ENCODE measurements at places on chromosomes 2 and 18.

- no peak for DNase-seq
Observed at GRCh38 chr2:240986787-240987411, 11.5 kb upstream of the SNED1 start.

DNA sequence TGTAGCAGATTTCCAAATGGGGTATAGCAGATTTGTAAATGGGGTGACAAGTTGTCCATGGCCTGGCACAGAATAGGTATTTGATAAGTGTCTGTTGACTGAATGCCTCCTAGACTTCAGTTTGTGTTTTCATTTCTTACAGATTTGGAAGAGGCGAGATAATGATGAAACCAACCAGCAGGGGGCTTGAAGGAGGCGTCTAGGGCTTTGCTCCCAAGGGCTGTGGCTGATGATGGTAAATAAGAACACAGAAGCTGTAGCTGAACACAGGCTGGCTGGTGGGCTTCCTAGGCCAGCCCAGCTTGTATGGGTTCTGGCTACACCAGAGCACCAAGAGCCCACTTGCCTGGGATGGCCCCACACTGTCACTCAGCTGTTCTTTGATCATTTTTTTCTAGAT is 19.4 kb downstream of the SFTPB start:
- DNase-seq, result no peak

DNA sequence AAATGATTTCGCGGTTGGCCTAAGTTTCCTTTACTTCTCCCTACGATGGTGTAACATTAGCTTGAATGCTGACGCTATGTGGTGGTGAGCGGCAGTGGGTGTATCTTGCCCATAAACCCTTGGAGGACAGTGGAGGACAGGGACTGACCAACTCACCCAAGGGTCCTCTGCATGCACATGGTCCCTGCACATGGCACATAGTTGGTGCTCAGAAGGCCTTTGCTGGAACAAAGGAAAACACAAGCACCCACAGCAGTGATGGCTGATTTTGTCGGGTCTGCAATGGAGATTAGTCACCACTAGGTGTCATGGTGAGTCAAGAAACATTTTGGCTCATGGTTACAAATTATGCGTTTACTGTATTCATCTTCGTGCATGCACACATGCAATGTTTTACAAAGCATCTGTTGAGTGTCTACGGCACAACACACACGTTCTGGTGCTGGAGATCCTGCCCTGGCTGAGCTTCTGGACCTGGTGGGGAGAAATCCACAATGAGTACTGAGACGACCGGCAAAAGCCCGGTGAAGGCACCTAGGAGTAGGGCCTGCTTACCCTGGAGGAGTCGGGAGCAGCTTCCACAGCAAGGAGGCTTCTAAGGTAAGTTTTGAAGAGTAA is 44.0 kb downstream of the PDCL3 start:
- no peak for DNase-seq

DNA sequence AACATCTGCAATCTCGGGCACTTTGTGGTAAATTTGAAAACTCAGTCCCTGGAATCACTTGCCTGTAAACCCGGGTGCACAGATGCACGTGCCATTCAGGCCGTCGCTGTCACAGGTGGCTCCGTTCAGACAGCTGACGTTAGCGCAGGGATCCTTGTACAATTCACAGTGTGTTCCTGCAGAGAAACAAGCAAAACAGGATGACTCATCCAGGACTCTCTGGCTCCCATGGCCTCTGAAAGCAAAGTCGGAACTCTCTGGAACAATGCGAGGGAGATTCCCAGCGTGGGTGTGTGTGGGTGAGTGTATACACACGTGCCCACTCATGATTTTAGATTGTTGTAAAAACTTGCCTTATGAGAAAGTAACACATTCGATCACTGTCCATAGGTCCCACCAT is 136.1 kb upstream of the PID1 start:
- no peak for DNase-seq

DNA sequence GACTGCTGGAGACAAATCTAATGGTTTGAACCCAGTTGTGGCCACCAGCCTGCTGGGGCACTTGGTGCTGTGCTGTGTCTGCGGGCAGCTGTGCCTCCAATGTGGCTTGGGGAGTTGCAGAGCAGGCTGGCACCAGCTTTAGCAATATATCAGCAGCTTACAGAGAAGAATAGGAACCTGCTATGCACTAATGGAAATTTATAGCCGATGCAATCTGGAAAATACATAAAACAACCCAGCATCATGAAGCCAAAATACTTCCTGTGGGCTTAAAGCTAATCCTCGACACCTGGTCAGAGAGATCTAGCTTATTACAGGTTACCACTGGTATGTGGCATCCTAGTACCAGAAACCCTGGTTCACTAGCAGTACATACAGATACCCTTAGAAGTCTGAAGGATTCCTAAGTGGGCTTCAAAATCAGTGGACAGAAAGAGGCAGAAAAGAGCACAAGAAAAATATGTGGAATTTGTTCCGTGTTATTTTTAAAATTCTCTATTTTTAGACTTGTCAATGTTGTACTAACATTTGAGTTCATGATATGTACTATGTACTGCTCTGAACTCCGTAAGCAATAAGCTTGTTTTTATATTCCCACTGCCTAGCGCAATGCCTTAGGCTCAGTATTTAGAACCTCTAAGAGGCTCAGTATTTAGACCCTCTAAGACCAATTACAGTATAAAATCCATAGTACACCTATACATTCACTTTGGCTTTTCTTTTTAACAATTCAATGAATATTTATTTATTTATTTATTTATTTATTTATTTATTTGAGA is 194.7 kb downstream of the UXS1 start:
- no peak for DNase-seq

DNA sequence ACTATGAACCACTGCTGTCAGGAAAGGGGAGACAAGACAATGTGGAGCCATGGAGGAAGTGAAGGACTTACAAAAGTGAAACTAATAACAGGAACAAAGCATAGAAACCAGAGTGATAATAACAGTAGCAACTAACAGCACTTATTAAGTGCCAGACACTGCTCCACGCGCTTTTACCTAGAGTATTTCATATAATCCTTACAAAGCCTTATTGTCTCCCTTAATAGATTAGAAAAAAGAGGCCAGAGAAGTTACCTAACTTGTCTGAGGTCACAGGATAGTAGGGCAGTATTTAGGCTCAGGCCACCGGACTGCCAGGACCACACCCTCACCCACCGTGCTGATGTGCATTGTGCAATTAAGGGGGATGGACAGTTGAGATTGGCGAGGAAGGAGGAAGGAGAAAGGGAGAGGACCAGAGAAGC is 98.6 kb upstream of the NFU1 start:
- DNase-seq, result no peak

- no peak for DNase-seq
Observed at GRCh38 chr2:64463781-64464180, 9.8 kb downstream of the LGALSL start.

GRCh38 chr2:196176142-196176738 is 4.9 kb upstream of the STK17B start:
- DNase-seq, result peak; percentile 94

DNA sequence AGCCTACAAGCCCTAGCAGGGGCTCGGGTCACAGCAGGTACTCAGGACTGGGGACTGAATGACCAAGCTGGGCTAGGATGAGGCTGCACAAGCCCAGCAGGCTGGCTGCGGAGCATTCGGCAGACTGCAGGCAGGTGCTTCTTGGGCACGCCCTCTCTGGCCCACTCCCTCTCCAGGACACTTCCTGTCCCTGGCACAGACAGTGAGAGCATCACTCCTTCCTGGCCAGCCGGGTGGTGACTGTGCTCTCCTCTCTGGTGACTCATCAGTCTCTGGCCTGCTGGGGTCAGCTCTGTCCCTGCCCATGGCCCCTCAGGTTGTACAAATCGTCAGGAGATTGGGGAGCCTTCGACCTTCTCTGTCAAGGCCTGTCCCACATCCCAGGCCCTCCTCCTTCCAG is 22.5 kb downstream of the C1QL2 start:
- no peak for DNase-seq

DNA sequence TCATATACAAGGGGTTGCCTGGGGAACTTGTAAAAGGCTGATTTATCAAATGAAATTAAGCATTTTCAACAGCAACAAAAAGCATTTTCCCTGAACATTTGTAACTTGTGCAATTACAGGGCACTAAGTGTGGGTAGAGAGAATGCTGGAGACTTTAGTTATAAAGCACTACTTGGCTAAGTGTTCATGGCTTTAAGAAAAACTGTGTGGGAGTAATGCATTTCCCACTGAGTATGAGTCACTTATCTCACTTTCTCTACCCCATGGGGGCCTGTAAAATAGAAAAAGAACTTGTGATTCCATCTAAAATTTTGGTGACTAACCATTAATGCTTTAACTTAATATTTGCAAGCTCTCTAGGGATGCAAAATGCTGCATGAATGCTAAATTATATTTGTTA is 193.4 kb downstream of the CCDC102B start:
- no peak for DNase-seq

DNA sequence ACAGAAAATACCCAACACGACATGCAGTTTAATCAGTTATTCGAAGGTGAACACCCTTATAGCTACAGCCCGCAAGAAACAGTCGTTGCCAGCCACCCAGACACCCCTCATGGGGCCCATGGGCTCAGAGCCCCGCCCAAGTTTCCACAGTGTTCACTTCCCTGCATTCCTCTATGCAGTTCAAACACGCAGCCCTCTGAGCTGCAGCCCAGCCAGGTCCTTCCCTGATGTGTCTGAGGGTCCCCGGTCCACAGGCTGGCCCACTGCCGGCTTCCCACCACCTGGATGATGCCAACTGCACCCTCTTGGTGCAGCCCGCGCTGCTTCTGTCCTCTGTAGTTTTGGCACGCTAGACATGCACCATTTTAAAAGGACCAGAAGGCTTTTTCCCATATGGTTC is 87.4 kb downstream of the ZNF516 start:
- DNase-seq, result no peak

DNA sequence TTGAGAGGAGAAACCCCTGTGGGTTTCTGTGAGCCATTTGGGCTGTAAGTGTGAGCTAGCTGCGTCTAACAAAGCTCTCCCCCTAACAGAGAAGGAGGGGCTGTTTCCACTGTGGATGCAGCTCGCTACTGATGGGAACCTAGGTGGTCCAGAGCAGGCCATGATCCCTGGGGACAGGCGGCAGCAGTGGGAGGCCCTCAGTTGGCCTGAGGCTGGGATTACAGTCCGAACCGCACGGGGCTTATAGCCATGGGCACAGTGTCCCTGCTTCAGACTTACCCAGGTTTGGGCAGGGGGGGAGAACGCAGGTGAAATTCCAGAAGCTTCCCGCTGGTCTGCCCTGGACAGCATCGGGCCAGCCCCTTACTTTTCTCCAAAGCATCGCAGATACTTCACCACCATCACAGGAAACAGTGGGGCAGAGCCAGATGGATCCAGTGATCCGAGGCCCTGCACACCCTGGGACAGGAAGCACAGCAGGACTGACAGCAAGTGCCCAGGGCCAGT is 139.4 kb downstream of the SEPTIN10 start:
- DNase-seq, result no peak
